Tibial nerve (tissue), 4 donors: ENCODE measurements at places on chromosomes 13 and 19. TPM values are rescaled to one million over a fixed set of nuclear protein-coding genes. Genes with fewer than 3 reads are reported as not detected.

The PEX11G gene
- total RNA-seq: 8.6 TPM

- DNase-seq: no peak
Measured at GRCh38 chr19:40355975-40356680, 7.6 kb downstream of the PLD3 start.

The MAG gene
- 32.7 TPM for total RNA-seq

The MEF2B gene
- total RNA-seq: 3.7 TPM
